ENCODE measurements at places on chromosomes 3 and 15.

DNA sequence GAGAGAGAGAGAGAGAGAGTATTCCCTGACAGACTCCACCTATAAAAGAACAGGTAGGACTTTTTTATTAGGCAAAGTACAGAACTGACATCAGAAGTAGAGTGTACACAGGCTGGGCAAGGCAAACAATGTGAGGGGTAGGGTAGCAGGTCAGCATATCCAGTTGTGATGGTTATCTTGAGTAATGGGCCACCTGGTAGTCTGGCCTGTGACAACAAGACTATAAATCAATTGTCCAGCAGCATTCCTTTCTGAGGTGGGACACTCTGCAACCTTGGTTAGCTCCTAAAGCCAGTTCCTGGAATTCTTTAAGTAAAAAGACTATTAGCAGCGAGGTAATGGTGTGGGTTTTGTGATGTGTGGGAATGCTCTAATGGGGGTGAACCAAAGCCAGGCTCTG, 14.9 kb upstream of the TMCC1 start:
- DNase-seq = no peak

DNA sequence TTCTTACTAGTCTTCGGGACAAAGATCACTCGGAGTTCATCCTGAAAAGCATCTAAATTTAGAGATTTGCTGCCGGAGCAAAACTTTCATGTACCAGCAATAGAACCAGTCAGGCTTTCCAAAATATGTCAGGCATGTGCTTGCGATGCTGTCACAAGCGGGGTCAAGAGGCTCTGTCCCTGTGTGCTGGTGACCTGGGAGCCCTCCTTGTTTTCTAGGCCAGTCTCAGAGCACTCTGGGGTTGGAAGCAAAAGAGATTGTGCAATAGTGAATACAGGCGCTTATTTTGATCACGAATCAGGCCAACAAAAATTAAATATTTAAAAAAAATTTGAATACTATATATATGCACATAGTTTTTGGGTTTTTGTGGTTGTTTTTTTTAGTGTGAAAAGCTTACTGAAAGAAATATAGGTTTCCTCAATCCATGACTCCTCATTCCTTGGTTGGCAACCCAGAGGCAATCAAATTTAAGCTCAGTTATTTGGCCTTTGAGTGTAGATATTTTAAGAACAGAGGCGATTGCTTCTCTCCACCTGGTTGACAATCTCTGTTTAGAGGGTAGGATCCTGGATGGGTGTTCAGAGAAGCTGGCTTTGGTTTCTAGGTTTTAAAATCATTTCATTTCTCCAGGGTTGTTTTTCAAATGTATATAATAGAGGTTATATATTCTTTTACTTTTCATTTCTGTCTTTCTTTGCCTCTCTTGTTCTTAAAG, 8.4 kb upstream of the KLHL24 start:
- DNase-seq = no peak

DNA sequence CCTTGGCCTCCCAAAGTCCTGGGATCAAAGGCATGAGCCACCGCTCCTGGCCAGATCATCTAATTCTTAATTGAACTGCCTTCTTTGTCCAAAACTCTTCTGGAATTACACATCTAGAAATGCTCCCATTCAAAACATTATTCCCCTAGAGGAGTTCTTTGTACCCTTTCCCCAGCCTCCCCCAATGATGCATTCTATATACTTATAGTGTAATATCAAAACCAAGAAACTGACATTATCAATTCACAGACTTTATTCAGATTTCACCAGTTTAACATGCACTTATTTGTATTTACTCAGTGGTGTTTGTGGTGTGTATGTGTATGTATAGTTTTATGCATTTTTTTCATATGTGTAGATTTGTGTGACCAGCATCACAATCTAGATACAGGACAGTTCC, 85.0 kb downstream of the PTPRG start:
- no peak for DNase-seq

DNA sequence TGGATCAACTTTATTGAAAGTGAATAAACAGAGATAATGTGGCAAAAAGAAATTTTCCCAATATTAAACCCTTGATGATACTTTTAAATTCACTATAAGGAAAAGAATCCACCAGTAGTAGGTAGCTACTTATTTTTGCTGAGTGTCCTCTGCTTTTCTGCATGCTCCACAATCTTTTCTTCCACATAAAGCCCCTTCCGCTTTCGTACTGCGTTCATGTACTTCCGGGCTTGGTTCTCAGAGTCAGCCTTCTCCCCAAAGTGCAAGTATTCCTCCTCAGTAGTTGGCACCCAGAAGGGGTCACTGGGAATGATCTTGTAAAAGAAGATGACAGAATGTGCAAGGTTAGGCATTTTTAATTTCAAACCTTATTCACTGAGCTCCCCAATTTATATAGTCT, 84.4 kb upstream of the MEX3B start:
- no peak for DNase-seq

Measured in germinal center (tissue), 1 donor.